ENCODE measurements at places on chromosomes 7 and 10.

GRCh38 chr7:149196705-149197171 is 1.4 kb downstream of the ZNF282 start:
- peak; percentile 8 for DNase-seq

DNA sequence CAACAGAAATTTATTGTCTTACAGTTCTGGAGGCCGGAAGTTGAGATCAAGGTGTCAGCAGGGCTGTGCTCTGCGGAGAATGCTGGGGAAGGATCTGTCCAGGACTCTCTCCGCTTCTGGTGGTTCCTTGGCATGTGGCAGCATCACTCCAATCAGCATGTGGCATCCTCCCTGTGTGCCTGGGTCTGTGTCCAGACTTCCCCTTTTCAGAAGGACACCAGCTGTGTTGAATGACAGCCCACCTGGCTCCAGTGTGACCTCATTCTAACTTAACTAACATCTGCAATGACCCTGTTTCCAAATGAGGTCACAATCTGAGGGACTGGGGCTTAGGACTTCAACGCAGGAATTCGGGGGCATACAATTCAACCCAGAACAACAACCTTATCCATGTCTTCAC is 141.9 kb downstream of the BMS1 start:
- DNase-seq: no peak

DNA sequence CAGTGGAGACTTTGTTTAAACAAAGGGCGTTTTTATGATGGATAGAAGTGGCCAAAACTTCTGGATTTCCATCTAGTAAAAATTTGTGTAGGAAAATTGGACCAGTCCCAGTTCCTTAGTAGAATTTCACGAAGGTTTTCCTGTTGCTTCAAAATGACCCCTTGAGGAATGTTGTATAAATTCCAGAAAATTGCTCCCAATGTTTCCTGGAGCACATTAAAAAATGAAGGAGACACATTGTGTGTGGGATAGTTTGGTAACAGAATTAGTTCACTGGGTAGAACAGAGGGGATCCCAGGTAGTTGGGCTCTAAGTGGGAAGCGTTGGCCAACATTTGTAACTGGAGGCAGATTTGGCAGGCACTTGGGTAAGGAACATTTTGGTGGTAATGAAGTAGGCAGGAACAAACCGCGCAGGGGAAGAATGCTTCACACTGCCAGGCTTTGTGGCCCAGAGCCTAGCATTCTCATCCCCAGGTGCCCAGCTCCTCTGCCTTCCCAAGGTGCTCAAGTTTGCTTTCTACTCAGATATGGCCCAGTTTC is 758.6 kb downstream of the AUTS2 start:
- no peak for DNase-seq

DNA sequence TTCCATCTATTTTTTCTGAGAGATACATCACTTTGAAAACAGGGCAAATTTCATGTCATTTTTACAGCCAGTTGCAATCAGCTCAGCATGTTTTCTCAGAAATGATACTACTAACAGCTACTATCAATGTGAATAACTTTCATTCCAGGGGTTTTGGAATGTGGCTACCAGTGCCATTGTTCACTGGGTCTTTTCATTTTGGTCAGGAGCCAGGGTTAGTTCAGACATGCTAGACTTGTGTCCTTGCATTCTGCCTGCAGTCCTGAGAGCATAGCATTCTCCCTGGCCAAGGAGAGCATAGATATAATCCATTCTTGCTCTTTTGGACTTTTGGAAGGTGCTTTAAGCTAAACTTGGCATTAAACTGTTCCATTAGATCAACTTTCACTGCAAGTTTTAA is 160.9 kb upstream of the NEBL start:
- no peak for DNase-seq

DNA sequence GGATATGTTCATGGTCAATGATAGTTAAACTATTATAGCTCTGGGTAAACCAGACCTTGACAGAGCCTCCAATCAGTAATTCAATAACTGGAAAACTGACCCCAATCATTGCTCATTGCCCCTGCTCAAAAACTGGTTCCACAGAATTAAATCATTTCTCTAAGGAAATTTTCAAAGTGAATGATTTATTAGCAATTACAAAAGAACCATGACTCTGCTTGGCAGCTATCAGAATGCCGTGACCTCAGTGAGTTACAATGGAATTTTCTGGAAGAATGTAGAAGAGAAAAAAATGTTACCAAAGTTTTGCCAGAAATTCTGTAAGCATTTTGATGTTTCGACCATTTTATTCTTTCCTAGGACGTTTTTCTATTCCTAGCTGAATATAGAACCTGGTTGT is 106.8 kb upstream of the APBB1IP start:
- no peak for DNase-seq

GRCh38 chr7:117724898-117725297 is 148.3 kb downstream of the CTTNBP2 start:
- no peak for DNase-seq

DNA sequence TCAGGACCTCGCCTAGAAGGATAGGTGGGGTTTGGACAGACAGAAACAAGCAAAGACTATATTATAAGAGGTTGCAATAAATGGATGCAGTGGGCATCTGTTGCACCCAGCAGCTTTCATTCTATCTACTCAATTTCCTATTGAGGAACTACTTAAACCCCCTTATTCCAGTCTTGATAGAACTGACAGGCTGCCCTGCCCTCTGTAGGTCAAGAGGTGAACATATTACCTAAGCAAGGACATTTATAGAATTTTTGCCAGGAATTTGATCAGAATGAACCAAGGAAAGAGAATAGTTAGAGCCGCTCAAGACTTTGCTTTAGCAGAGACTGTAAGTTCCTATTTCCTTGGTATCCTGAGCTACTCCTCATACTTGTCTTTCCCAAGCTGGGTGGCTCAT is 9.5 kb downstream of the VTI1A start:
- no peak for DNase-seq

DNA sequence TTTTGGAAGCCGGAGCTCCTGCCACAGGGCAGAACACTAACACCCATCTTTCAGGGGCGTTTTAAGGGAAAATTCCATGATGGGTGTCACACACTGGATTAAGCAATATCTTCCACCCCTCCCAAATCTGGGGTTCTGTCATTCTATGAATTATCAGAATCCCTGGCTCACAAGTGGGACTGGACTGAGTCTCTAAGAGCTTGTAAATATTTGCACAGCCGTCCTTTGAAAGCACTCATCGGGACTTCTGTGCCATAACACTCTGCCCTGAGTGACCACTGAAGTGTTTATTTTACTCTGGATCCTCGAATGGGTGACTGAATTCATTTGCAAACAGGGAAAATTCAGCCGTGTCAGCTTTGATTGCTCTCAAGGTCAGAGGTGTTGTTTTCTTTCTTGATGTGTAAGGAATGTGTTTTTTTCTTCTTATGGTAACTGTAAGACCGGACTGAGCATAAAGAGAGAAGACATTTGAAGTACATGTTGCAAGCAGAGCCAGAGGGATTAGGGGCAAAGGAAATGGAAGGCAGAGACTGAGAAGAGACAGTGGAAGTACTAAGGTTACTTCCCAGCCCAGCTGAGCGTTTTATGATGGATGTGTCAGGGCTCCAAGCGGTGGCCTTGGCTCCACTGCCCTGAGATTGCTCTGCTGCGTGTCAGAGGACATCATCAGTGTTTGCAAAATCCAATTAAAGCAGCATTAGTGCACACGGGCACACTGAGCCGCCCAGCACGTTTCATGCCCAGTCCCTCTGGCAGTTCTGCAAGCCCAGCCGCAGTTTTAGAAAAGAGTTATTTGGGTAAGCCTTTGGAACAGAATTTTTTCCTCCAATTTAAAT is 17.7 kb upstream of the GTPBP4 start:
- DNase-seq: no peak

GRCh38 chr7:43584195-43584586 is 1.3 kb downstream of the STK17A start:
- peak; percentile 18 for DNase-seq

GRCh38 chr7:100801833-100802568 is 25.3 kb downstream of the EPHB4 start:
- DNase-seq: no peak

GRCh38 chr7:151168003-151168786 is 701 bp upstream of the GBX1 start:
- DNase-seq: peak; percentile 65

DNA sequence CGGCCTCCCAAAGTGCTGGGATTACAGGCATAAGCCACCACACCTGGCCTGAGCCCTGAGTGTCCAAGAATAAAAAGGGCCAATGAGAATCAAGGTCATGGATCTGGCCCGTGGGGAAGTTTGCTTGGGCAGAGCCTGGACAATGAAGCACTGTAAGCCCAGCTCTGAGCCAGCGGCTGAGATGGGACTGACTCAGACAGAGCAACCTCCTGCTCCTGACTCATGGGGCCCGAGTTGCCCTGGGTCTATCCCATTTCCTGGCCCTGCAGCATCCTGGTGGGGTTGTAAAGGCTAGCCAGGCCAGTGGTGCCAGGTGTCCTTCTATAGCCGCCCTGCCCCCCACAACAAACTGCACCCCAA is 5.2 kb upstream of the MYH16 start:
- no peak for DNase-seq

- no peak for DNase-seq
These were observed 8.5 kb downstream of the PWWP2B start for GRCh38 chr10:132405463-132405991.

DNA sequence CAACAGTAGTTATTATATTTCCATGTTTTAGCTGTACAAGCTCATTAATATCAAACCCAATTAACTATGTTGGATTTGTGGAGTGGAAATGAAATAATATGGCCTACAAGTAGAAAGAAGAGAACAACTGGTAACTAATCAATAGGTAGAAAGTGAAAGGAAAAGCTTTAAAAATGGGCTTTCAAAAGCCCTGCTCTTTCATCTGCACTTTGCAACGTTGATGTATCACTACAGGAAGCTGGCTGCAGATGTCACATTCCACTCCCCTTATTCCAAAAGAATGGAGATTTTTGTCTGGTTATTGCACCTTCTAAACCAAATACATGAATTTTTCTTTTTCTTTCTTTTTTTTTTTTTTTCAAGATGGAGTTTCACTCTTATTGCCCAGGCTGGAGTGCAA is 11.7 kb upstream of the MKI67 start:
- DNase-seq: no peak

DNA sequence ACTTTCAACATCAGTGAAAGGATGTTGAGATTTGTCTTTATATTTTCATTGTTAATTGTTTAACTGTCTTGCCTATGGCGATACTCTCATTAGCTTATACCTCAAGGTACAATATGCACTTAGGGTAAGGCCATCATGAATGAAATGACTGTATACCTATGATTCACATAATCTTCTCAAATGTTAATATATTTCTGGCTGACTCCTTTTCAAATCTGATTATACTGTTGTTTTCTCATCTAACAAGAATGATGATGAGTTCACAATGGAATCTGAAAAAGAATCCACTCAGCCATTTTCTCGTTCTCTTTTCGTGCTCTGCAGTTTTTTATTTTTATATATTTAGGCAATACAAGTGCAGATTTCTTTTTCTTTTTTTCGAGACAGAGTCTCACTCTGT is 159.1 kb downstream of the ARHGAP12 start:
- no peak for DNase-seq

DNA sequence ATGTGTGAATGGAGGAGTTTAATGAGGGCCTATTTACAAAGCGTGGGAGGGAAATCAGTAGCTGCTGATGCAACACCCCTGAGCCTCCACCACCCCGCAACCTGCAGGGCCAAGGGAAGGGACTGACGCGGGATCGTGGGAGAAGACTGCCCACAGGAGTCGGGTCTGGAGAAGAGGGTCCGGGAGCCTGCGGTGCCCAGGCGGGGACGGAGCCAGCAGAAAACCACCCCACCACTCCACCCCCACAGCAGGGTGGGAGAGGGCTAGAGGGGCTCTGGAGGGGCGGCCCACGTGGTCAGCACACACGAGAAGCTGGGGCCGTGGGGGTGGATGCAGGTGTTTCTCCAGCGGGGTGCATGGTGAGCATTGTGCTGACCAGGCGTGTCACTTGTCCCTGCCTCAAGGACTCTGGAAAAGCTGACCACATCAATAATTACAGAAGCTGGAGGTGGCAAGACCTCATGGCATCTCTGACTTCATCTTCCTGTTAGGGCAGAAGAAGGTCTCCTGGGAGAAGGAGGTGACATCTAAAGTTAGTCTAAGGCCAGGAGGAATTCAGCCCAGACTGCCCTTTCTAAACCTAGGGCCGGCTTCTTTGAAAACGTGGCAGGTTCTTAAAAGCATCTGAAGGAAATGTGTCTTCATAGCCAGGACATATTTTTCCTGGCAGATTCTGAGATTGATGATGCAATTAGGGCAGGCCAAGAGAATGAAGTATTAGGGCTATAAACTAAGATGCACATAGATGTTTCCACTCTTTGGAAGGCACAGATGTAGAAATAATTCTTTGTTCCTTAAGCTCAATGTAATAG is 150.9 kb downstream of the RGS10 start:
- DNase-seq: no peak

- DNase-seq: peak; percentile 26
These were observed at the start of gene PDGFA for GRCh38 chr7:519484-520390. Gene PDGFA (minus strand): TSS chr7:519846. CDS start chr7:519001, 845 bp downstream.

DNA sequence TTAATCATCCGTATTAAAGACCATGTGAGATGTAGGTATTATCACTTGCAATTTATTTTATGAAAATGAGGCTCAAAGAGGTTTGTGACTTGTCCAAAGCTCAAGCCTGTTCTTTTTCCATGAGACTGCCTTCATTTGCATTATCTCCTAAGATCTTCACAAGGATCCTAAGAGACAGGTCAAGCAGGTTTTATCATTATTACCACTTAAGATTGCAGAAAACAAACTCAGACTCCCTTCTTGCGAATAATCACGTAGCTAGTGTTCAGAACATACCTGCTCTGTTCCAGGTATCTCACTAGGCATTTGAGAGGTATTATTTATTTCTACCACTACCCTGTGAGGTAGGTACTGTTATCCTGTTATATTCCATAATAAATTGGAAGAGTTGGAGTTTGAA is 64.8 kb downstream of the ZNRF2 start:
- DNase-seq: no peak

DNA sequence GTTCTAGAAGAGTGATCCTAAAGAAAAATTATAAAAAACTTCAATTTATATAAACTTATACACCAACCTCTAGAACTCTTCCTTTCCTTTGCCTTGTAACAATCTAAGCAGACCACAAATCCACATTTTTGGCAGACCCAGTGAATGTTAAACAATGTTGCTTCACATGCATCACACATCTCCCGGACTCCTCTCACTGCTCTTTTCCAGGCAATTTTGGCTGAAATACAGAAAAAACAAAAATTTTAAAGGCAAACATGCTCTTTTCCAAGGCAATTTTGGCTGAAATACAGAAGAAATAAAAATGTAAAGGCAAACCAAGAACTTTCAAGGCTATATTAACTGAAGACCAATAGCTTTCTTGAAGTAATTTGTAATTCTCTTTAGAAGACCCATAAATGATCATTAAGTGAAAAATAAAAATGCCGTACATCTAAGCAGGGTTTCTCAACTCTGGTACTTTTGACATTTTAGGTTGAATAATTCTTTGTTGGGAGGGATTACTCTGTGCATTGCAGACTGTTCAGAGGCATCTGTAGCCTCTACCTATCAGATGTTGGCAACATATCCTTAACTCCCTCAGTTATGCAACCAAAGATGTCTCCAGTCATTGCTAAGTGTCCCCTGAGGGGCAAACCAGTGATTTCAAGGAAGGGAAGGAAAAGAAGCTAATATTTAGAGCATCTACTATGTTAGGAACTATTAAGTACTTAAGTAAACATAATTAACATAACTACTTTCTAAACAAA is 64.4 kb downstream of the NRBF2 start:
- no peak for DNase-seq

- DNase-seq: no peak
These were observed 33.0 kb upstream of the RNF32 start for GRCh38 chr7:156607332-156608172.
